ENCODE measurements at places on chromosomes 16 and 17. TPM values are rescaled to one million over a fixed set of nuclear protein-coding genes. Genes with fewer than 3 reads are reported as not detected.

PRSS27 gene
- total RNA-seq = 4.4 TPM

KRT14 gene
- total RNA-seq = 5,968 TPM

ACSM2A gene
- total RNA-seq = not detected

NHLRC4 gene
- total RNA-seq = not detected

SLC16A11 gene
- not detected for total RNA-seq

SHISA9 gene
- not detected for total RNA-seq
